ENCODE measurements at places on chromosomes 11 and 22. TPM values are rescaled to one million over a fixed set of nuclear protein-coding genes. Genes with fewer than 3 reads are reported as not detected.

CASTOR1 gene
- 12.8 TPM for total RNA-seq

BTBD18 gene
- not detected for total RNA-seq

KCNJ4 gene
- not detected for total RNA-seq

NEFH gene
- total RNA-seq = 0.47 TPM

CD248 gene
- total RNA-seq = 7.8 TPM

NTM gene
- not detected for total RNA-seq

OR6T1 gene
- total RNA-seq = not detected

- H3K4me1 ChIP-seq = no peaks in the 10 kb centered on the region
- no peaks in the 10 kb centered on the region for H3K27me3 ChIP-seq
- no peak overlapping the region for H3K4me3 ChIP-seq
- DNase-seq = no peak
- H3K27ac ChIP-seq = no peak overlapping the region
- H3K36me3 ChIP-seq = no peaks in the 10 kb centered on the region
These were observed 543.5 kb downstream of the BRD1 start for GRCh38 chr22:49284056-49284784.

- DNase-seq = no peak
- no peak overlapping the region for H3K4me3 ChIP-seq
- H3K27me3 ChIP-seq = no peaks in the 10 kb centered on the region
- peak overlapping the region; percentile 4 for H3K27ac ChIP-seq
- H3K4me1 ChIP-seq = peaks cover 6% of the 10 kb centered on the region
- H3K36me3 ChIP-seq = peaks cover 4% of the 10 kb centered on the region
These were observed 15.6 kb downstream of the TOM1 start for GRCh38 chr22:35315141-35315854.

- H3K4me1 ChIP-seq = peaks cover 46% of the 10 kb centered on the region
- no peak for DNase-seq
- H3K36me3 ChIP-seq = no peaks in the 10 kb centered on the region
- H3K27ac ChIP-seq = no peak overlapping the region
- no peaks in the 10 kb centered on the region for H3K27me3 ChIP-seq
These were observed 27.7 kb downstream of the MICAL2 start for GRCh38 chr11:12137938-12138731.

- no peaks in the 10 kb centered on the region for H3K36me3 ChIP-seq
- H3K4me1 ChIP-seq = no peaks in the 10 kb centered on the region
- no peaks in the 10 kb centered on the region for H3K27me3 ChIP-seq
- H3K4me3 ChIP-seq = no peak overlapping the region
- no peak overlapping the region for H3K27ac ChIP-seq
- no peak for DNase-seq
These were observed 85.3 kb downstream of the GAB2 start for GRCh38 chr11:78332174-78332866.

DNA sequence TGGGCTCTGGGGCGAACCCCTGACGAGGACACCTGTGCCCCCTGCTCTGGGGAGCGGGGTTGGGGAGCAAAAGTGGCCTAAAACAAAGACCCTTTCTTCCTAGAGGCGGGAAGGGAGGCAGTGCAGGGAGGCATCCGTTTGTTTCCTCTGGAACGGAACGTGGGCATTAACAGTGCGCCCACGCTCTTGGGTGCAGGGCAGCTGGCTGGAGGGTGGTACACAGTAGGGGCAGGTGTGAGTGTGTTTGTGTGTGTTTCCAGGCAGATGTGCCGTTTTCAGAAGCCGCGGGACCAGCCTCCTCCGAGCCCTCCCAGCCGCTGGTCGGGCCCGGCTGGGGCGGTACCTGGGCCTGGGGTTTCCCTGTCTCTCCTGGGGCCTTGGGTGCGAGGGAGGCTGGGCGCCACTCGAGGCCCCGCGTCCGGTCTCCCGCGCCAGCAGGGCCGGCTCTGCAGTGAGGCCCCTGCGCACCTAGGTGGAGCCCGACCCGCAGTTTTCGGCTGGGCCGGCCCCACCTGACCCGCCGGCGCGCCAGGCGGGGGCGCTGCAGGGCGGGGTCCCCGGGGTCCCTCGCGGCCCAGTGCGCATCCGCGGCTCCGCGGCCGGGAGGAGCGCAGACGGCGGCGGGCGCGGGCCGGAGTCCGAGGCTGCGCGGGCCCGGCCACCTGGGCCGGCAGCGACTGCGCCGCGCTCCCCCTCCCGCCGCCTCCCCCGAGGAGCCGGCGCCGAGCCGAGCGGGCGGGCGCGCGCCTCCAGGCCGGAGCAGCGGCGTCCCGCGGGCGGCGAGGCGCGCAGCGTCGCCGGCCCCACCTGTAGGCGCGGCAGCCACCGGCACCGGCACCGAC lies 1252.7 kb downstream of the BRD1 start:
- no peaks in the 10 kb centered on the region for H3K4me1 ChIP-seq
- no peaks in the 10 kb centered on the region for H3K36me3 ChIP-seq
- H3K4me3 ChIP-seq = no peak overlapping the region
- no peak overlapping the region for H3K27ac ChIP-seq

DNA sequence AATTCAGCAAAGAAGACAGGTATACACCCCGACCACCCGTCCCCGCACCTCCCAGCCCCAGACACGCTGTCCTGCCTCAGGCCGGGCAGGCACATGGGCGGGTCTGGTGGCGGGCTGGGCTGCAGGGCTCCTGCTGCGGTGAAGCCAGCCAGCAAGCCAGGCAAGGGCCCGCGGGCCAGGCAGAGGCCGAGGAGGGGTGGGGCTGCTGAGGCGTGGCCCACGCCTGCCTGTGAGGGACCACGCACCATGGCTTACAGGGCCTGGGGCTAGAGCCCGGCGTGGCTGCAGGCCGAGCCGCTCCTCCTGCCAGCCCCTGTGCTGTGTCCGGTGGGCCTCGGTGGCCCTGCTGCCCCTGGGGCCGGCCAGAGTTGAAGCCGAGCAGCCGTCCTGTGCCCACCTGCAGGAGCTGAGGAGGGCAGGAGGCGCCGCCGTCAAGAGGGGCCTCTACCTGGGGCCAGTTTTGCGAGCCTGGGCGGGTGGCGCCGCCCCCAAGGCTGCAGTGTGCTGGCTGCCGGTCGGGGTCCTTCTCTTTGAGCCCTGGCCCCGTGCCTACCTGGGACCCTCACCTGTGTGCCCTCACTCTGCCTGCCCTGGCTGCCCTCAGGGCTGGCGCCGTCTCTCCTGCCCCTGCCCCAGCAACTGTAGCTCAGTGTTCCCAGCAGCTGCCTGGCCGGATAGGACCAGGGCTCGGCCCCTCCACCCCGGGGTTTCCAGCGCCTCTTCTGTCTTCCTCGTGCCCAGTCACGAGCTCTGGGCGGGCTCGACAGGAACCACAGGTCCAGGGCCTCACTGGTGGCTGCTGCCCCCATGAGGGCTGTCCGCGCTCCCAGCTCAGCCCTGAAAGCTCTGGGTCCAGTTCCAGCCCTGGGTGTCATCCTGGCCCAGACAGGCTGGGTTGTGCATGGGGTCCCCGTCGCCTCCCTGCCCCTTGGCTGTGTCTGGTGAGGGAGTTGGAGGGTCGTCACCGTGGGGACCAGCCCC lies 38.4 kb downstream of the MOB2 start:
- H3K36me3 ChIP-seq = no peaks in the 10 kb centered on the region
- no peaks in the 10 kb centered on the region for H3K27me3 ChIP-seq
- H3K4me1 ChIP-seq = no peaks in the 10 kb centered on the region
- H3K27ac ChIP-seq = no peak overlapping the region

DNA sequence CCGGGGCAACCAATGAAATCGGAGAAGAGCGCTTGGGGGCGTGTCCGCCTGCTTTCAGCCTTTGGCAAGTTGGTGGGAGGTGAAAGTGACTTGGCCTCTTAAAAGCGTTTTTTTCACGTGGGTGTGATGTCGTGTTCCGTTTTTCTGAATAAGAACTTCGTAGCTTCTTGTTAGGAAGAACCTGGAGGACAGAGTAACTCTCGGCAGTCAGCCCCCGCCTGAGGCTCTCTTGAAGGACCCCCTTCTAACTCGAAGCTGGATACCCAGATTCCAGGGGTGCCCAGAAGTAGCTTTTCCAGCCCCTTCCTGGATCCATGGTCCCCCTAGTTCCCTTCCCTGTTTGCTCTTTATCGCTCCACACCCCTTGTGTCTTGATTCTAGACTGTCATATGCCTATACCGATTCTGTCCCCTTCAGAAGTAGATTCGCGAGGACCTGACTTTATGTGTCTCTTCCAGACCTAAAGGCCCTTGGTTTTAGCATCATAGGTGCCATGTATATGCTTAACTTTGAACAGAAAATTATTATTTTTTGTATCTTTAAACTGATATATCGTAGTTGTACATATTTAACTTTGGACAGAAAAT lies 915 bp upstream of the OSBP start:
- peak overlapping the region; percentile 95 for H3K27ac ChIP-seq
- no peaks in the 10 kb centered on the region for H3K27me3 ChIP-seq
- peaks cover 24% of the 10 kb centered on the region for H3K4me1 ChIP-seq
- peaks cover 13% of the 10 kb centered on the region for H3K36me3 ChIP-seq
- DNase-seq = no peak
- H3K4me3 ChIP-seq = peak overlapping the region; percentile 44

- H3K4me1 ChIP-seq = no peaks in the 10 kb centered on the region
- no peaks in the 10 kb centered on the region for H3K36me3 ChIP-seq
- no peak overlapping the region for H3K4me3 ChIP-seq
- H3K27ac ChIP-seq = no peak overlapping the region
- no peak for DNase-seq
- H3K27me3 ChIP-seq = peaks cover 19% of the 10 kb centered on the region
These were observed 3.4 kb downstream of the ROBO3 start for GRCh38 chr11:124868331-124869274.

DNA sequence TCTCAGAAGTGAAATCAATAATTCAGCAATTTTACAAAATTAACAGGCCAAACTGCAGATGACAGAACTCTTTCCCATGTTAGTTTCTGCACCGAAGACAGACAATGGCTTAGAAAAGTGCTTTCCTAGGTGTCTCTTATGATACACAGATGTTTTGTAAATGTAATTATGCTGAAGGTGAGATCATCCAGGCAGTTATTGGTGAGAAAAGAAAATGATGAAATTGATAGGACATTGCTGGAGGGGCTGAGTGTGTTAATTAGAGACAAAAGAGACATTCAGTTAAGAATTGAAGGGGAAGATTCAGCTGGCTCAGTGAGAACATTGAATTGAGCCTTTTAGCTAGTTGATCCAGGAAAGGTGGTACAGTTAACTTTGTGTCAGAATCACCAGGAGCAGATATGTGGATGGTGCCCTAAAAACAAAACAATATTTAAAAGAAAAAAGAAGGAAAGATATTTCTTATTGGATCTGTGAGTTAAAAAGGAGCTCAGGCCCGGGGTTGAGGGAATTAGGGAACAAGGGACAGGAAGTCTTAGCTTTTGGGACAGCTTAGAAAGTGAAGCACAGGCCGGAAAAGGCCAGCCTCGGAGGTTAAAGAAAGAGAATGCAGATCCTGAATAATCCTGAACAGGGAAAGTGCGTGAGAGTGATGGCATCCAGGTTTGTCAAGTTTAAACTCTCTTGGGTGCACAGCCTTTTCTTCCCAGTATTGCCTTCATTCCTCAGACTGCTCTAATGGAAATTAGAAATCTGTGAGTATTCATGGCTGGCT lies 16.9 kb downstream of the ARHGAP42 start:
- no peaks in the 10 kb centered on the region for H3K36me3 ChIP-seq
- H3K4me3 ChIP-seq = no peak overlapping the region

DNA sequence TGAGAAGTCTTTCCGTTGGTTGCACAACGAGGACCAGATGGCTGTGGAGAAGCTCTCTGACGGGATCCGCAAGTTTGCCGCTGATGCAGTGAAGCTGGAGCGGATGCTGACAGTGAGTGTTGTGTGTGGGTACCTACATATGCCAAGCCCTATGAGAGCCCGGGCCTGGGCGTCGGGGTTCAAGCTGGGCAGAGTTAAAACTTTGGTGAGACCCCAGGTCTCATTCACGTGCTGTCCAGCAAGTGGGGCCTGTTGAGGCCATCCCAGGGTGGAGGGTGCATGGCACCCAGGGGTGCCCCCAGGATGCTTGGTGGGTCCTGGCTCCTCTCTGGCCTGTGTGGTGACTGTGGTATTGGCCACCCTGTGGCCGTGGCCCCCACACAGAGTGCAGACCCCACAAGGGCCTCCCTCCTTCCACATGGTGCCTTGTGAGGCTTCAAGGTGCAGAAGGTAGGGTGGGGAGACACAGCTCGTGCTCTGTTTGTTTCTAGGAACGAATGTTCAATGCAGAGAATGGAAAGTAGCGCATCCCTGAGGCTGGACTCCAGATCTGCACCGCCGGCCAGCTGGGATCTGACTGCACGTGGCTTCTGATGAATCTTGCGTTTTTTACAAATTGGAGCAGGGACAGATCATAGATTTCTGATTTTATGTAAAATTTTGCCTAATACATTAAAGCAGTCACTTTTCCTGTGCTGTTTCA lies 12.8 kb downstream of the GATD1 start:
- no peak for DNase-seq
- H3K36me3 ChIP-seq = peaks cover 53% of the 10 kb centered on the region
- no peak overlapping the region for H3K27ac ChIP-seq
- H3K27me3 ChIP-seq = no peaks in the 10 kb centered on the region

DNA sequence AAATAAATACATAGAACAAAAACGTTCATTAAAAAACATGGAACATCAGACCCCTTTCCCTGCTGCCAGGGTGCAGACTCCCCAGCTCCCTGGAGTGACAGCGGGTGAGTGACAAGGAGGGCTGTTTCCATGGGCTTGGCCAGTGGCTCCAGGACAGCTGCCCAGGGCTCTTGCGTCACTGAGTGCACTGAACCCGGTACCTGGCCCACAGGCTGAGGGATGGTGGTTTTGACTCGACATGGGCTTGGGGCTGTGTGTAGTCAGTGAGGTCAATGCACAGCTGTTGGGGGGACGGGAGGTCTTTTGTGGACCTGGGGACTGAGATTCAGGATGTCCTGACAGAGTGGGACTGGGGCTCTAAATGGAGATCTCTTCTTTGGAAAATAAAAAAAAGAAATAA lies 142.1 kb upstream of the B3GAT1 start:
- no peaks in the 10 kb centered on the region for H3K4me1 ChIP-seq
- no peaks in the 10 kb centered on the region for H3K36me3 ChIP-seq
- H3K27me3 ChIP-seq = no peaks in the 10 kb centered on the region
- no peak for DNase-seq
- H3K4me3 ChIP-seq = no peak overlapping the region

- no peak for DNase-seq
- H3K4me3 ChIP-seq = no peak overlapping the region
- no peaks in the 10 kb centered on the region for H3K27me3 ChIP-seq
- H3K4me1 ChIP-seq = no peaks in the 10 kb centered on the region
- no peak overlapping the region for H3K27ac ChIP-seq
These were observed 127.7 kb downstream of the CRYBB2 start for GRCh38 chr22:25346859-25347751.

DNA sequence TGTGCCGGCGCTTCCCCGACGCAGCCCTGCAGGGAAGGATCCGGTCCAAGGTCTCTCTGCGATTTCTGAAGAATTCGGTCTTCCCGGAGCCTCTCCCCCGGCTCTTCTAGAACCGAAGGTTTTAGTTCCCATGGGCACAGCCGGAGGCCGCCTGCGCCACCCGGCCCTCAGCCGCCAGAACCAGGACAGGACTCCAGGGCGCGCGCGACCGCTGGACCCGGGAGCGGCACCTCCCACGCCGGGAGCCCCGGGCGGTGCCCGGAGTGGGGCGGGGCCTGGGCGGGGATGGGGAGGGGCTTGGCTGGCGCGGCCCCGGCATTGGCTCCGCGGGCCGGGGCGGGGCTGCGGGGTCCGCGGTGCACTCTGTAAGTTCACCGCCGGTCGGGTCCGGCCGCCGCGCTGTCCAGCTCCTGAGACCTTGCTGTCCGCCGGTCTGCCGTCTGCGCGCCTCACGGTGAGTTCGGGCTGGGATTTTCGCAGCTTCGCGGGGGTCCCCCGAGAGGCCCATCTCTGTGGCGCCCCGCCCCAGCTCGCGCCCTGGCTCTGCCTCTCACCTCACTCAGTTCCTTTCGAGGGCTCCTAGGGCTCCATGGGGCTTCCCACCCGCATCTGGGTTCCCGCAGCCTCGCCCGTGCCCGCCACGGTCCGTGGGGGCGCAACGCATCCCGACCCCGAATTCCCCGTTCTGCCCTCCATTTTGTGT lies at the start of gene CDC42EP2:
TSS of gene CDC42EP2 (plus strand) at position 366 of the 703 bp plus-strand sequence. CDS start 6,033 bp downstream, outside the sequence.
- peak; percentile 31 for DNase-seq
- H3K27ac ChIP-seq = no peak within 1 kb of the TSS
- H3K4me3 ChIP-seq = peak within 1 kb of the TSS; percentile 82
- peaks cover 22% of the 10 kb centered on the region for H3K27me3 ChIP-seq
